ENCODE measurements at places on chromosomes 2 and 18.

GRCh38 chr18:25724997-25725396 is 365.4 kb downstream of the SS18 start:
- peaks cover 3% of the 10 kb centered on the region for H3K27me3 ChIP-seq
- H3K4me1 ChIP-seq, result no peaks in the 10 kb centered on the region
- no peaks in the 10 kb centered on the region for H3K36me3 ChIP-seq
- H3K4me3 ChIP-seq, result no peak overlapping the region

GRCh38 chr2:223122781-223123180 is 70.8 kb downstream of the KCNE4 start:
- H3K36me3 ChIP-seq, result no peaks in the 10 kb centered on the region
- DNase-seq, result no peak
- no peaks in the 10 kb centered on the region for H3K4me1 ChIP-seq
- no peak overlapping the region for H3K27ac ChIP-seq
- H3K4me3 ChIP-seq, result no peak overlapping the region

DNA sequence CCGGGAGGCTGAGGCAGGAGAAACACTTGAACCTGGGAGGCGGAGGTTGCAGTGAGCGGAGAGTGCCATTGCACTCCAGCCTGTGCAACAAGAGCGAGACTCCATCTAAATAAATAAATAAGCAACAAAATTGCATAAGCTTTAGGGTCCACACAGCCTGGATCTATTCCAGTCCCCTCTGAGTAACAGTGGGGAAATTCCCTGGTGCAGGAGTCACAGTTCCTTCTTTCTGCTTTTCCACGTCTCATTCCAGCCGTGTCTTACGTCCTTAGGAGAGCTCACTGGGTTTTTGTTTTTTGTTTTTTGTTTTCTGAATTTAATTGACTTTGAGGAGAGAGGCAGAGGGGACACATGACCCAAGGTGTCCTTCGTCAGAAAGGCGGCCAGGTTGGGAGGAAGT is 44.6 kb downstream of the B3GNT2 start:
- H3K4me1 ChIP-seq, result no peaks in the 10 kb centered on the region
- no peaks in the 10 kb centered on the region for H3K36me3 ChIP-seq
- DNase-seq, result no peak
- H3K27me3 ChIP-seq, result no peaks in the 10 kb centered on the region
- H3K27ac ChIP-seq, result no peak overlapping the region

GRCh38 chr2:176099728-176100546 is at the start of gene HOXD12:
HOXD12 (plus strand) TSS chr2:176099795; CDS start chr2:176099802, 7 bp downstream.
- H3K4me1 ChIP-seq, result peaks cover 16% of the 10 kb centered on the region
- DNase-seq, result no peak
- H3K36me3 ChIP-seq, result no peaks in the 10 kb centered on the region
- H3K27me3 ChIP-seq, result peaks cover 81% of the 10 kb centered on the region
- H3K4me3 ChIP-seq, result no peak within 1 kb of the TSS

- H3K36me3 ChIP-seq, result no peaks in the 10 kb centered on the region
- no peak overlapping the region for H3K4me3 ChIP-seq
- no peak overlapping the region for H3K27ac ChIP-seq
Observed at GRCh38 chr18:37673671-37674070, 108.1 kb upstream of the CELF4 start.

DNA sequence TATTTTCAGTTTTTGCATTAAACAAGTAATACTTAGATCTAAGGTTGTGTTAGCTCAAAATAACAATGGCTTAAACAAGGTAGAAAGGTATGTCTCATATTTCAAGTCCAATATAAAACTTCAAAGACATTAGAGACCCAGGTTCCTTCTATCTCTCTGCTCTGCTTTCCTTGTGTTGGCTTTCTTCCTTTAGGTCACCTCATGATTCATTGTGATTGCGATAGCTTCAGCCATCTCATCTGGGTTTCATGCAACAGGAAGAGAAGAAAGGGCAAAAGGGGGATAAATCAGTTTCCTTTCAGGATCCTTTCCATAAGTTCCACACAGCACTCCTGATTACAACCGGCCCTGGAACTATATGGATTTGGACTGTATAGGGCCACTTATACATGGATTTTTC is 16.0 kb upstream of the TBR1 start:
- no peaks in the 10 kb centered on the region for H3K4me1 ChIP-seq
- DNase-seq, result no peak
- H3K36me3 ChIP-seq, result peaks cover 56% of the 10 kb centered on the region
- no peak overlapping the region for H3K4me3 ChIP-seq

- H3K4me3 ChIP-seq, result no peak overlapping the region
- no peaks in the 10 kb centered on the region for H3K27me3 ChIP-seq
- DNase-seq, result no peak
- H3K27ac ChIP-seq, result no peak overlapping the region
- no peaks in the 10 kb centered on the region for H3K36me3 ChIP-seq
- H3K4me1 ChIP-seq, result no peaks in the 10 kb centered on the region
Observed at GRCh38 chr18:42564761-42565160, 550.7 kb downstream of the RIT2 start.

DNA sequence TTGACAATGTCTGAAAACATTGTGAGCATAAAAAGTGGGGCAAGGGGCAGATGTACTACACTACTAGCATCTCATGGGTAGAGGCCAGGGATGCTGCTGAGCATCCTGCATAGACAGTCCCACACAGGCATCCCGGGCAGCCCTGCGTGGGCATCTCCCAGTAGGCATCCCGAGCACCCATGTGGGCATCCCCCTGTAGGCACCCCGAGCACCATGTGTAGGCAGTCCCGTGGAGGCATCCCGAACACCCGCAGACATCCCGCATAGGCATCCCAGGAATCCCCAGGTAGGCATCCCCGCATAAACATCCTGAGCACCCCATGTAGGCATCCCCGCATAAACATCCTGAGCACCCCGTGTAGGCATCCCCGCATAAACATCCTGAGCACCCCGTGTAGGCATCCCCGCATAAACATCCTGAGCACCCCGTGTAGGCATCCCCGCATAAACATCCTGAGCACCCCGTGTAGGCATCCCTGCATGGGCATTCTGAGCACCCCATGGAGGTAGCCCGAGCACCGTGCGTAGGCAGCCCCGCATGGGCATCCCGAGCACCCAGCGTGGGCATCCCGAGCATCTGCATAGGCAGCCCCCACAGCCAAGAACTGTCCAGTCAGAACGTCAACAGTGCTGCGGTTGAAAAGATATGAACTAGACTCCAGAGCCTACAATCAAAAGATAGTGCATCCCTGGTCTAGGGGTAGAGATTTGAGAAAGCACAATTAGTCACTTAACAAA is 273.5 kb downstream of the NBAS start:
- H3K4me1 ChIP-seq, result no peaks in the 10 kb centered on the region
- H3K4me3 ChIP-seq, result no peak overlapping the region
- no peak overlapping the region for H3K27ac ChIP-seq
- peaks cover 75% of the 10 kb centered on the region for H3K36me3 ChIP-seq
- no peak for DNase-seq
- no peaks in the 10 kb centered on the region for H3K27me3 ChIP-seq

- no peak overlapping the region for H3K4me3 ChIP-seq
- H3K27me3 ChIP-seq, result no peaks in the 10 kb centered on the region
- H3K36me3 ChIP-seq, result no peaks in the 10 kb centered on the region
- no peak for DNase-seq
- H3K4me1 ChIP-seq, result no peaks in the 10 kb centered on the region
Observed at GRCh38 chr2:81703831-81704230, 1399.3 kb upstream of the LRRTM1 start.

- no peaks in the 10 kb centered on the region for H3K4me1 ChIP-seq
- H3K27ac ChIP-seq, result no peak overlapping the region
- H3K36me3 ChIP-seq, result no peaks in the 10 kb centered on the region
- no peak for DNase-seq
Observed at GRCh38 chr2:6749962-6750361, 115.7 kb downstream of the CMPK2 start.

DNA sequence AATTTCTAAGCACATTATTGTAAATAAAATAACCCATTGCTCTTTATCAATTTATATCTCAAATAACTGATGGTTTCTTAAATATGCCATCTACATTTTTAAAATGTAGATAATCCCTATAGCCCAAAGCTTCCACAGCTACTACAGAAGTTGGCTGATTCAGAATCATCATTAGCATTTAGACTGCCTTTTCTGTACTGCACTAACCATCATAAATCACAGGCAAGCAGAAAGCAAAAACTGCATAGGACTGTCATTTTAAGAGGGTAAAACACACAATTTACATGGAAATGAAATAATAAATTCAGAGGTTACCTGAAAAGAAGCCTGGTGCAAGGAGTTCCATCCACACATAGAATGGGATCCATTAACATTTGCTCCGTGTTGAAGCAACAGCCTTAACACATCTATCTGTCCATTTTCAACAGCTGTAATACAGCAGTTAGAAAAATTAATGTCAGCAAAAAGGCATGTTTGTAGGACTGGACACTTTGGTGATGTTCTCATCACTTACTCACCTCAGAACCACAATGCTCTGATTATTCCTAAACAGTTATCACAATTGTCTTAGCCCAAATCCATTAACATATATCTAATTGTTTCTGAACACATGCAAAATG is 38.4 kb upstream of the CHAC2 start:
- H3K27me3 ChIP-seq, result no peaks in the 10 kb centered on the region
- DNase-seq, result no peak
- peaks cover 8% of the 10 kb centered on the region for H3K4me1 ChIP-seq
- no peak overlapping the region for H3K4me3 ChIP-seq

DNA sequence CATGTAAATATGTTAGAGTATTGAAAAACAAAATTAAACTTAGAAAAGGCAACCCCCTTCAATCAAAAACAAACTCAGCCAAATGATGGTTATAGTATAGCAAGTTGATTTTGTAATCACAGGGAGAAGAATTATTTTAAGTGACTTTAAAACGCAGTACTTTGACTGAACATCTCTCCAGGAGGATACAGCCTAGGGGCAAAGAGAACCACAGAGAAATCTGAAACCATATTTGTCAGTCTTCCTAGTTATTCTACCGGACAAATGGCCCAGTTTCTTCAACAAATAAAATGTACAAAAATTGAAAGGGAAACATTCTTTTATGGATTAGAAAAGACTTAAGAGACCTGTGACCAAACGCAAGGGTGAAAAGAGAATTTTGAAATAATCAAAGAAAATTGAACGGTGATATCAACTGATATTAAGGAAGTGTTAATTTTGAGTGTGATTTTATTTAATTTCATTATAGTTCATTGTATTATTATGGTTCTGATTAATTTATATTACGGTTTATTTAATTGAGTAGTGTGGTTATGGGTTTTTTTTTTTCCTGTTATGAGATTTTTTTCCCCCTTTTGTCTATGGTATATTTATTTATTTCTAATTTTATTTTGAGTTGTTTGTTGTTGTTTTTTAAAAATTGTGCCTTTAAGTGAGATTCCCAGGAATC is 75.3 kb downstream of the HNRNPLL start:
- H3K36me3 ChIP-seq, result no peaks in the 10 kb centered on the region
- DNase-seq, result no peak
- peaks cover 16% of the 10 kb centered on the region for H3K27me3 ChIP-seq
- peaks cover 15% of the 10 kb centered on the region for H3K4me1 ChIP-seq
- H3K27ac ChIP-seq, result no peak overlapping the region

DNA sequence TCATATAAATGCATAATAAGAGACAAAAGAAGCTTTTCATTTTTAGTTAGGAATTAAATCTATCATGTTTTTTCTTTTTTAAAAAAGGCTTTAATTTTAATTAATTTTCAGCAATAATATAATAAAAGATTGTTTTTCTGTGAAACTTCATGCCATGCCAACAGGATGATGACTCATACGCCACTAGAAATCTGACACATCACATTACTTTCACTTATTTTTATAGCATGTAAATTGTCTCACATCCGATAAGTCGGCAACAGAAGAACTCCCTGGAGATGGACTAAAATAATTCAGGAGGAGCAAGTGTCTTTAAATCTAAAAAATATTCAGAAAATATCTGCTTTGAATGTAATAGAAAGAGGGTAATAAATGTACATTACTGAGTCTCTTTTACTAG is 1024.2 kb upstream of the ACVR2A start:
- H3K4me3 ChIP-seq, result no peak overlapping the region
- H3K27me3 ChIP-seq, result no peaks in the 10 kb centered on the region
- H3K4me1 ChIP-seq, result no peaks in the 10 kb centered on the region
- no peaks in the 10 kb centered on the region for H3K36me3 ChIP-seq
- no peak for DNase-seq

Data from activated B cell treated with CpG ODN at 0.5 μM for 24 hours (primary cell).